ENCODE measurements at places on chromosomes 1 and 21.

- DNase-seq, result no peak
These were observed 256.3 kb upstream of the DUSP10 start for GRCh38 chr1:221998186-221998612.

GRCh38 chr1:155218854-155219591 is 10.5 kb downstream of the MTX1 start:
- DNase-seq, result no peak

DNA sequence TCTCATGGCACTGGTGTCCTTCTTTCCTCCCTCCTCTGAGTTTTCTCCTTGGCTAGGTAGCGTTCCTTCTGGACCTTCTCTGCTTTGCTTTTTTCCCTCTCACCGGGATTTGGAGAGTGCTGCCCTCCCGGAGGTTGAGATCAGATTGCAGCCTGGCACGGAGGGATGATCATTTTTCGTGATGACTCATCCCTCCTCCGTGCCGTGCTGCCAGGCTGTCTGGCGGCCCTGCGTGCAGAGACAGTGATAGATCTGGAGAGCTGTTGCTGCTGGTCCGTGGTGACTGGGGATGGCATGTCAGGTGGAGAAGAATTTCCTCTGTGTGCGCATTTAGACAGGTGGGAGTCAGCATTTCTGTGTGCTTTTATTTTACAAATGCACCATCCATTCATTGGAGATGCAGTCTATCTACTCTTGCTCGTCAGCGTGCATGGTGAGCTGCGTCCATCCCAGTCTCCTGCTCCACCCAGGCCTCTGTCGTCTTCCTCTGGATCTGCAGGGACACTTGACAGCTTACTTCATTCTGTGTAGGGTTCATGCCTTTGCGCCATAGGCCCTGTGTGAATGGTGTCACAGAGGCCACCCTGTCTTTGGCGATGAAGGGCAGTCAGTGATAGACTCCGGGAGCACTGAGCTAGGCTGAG is 104.4 kb downstream of the PCBP3 start:
- DNase-seq, result no peak

DNA sequence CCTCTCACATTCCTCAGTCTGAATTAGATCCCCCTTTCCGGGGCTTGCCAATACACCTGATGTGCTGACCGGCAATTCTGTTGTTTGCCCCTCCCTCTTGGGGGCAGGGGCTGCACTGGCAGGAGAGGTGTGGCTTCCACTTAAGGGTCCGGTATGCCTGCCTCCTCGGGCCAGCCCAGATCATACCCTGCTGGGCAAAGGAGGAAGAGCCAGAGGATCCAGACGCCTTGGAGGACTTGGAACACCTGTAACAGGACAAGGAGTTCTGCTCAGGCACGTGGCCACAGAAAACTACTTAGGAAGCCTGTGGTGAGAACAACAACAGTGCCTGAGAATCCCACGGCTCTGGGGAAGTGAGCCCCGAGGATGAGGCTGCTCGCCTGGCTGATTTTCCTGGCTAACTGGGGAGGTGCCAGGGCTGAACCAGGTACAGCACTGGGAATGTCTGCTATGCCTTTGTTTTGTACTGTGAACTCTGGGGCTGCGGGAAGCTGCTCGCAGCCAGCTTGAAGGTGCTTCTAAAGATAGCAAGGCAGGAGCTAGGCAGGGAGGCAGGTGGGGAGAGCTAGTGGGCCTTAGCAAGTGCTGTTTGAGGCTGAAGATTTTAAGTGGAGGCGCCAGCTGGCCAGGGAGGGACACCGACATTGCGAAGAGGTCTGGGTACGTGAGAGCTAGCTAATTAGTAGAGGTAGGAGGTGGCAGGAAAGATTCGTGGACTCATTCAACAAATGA is at the start of gene SMPDL3B:
TSS of gene SMPDL3B (plus strand) at position 183 of the 732 bp plus-strand sequence. CDS start at position 367, 184 bp downstream.
- DNase-seq, result no peak

DNA sequence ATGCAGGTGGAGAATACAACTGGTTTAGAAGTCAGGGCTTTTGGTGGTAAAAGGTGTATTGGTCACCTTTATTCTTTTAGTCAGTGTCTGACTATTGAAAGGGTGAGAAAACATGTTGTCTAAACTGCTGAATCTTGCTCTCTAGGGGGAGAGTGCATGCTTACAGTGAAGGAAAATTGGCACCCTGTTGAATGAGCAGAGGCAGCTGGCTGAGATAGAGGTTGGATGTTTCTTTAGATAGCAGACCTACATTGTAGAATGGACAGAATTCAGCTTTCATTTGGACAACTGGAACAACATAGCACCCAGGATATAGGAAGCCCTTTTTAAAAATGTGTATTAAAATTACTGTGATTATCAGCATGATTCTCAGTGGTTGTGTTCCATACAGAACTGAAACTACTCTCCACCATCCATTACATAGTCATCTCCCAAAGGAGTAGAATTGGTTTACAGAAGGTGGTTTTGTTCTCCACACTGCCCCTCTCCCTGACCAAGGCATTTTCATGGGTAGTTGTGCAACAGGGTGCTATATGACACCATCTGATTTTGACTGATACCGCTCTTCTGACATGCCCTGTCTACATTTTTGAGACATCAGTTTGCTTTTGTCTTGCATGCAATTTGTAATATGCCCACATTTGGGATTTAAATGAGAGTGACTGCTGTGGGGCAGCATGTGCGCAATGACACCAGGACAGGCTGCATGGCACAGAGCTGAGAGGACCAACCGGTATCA is 16.2 kb downstream of the RHOU start:
- DNase-seq, result no peak

DNA sequence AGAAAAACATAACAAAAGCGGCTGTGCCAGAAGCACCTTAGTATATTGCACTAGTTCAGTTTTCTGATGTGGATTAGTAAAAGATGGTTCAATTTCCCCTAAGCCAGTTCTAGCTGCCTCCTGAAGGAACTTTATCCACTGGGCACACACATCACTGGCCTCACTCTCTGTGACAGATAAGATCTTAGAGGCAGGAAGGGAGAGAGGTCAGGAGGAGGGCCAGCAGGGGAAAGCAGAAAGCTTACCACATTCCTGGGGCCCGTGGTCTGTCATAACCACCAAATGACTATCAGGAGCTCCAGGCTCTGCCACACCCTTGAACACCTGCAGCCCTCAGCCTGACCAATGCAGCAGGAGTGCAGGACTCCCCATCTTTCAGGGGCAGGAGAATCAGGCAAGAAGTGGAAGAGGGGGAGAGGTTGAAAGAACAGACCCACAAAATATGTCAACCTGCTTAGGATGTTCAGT is 37.8 kb downstream of the LRRC71 start:
- no peak for DNase-seq

- no peak for DNase-seq
These were observed 209.5 kb upstream of the POU3F1 start for GRCh38 chr1:38256072-38256471.

- DNase-seq, result no peak
These were observed 34.2 kb upstream of the ATP5PO start for GRCh38 chr21:33949516-33950430.

DNA sequence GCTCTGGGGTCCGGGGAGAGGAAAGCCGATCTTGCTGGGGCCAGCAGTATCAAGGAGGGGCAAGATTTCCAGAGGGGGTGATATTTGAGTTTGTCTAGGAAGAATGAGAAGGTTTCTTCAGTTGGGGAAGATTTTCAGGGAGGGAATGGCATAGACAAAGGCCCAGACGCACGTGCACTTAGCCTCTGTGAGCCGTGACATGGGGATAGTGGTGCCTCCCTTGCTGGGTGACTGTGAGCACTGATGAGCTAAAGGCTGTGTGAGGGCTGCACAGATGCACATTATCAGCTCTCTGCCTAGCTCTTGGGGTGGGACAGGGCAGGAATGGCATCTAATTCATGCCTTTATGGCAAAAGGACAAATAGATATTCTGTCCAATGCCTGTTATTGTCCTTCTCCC is 1.8 kb downstream of the CDCP2 start:
- DNase-seq, result no peak

DNA sequence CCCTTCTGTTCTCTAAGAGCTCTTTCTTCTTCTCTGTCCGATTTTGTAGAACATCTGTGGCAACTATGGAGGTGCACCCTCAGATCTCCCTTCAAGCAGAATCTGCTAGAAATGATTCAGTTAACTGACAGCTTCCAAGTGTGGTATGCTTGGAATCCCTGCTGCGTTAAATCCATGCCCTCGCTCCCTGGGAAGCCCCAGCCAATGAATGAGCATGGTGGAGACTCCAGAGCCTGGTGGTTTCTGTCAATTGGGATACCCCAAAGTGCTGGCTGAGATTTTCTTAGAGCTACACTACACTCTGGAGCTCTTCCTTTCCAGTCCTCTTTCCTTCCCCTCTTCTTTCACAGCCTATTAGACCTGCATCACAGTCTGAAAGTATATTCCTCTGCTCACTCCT is 116.3 kb upstream of the C1orf21 start:
- DNase-seq, result no peak

DNA sequence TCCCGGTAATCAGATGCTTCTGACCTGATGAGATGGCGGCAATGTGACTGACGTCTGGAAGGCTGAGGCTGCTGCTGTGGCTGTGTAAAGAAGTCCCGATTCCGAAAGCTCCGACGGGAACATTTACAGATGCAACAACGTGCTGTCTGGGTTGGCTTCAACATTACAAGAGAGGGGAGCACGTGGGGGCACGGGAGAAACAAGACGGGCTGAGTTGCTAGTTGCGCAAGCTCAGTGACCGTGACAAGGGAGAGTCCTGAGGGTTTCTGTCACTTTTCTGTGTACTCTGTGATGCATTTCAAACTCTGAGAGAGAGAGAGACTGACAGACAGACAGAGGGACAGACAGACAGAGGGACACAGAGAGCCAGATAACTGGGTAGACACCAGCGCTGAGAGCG is 25.6 kb upstream of the LRRC47 start:
- DNase-seq, result no peak

DNA sequence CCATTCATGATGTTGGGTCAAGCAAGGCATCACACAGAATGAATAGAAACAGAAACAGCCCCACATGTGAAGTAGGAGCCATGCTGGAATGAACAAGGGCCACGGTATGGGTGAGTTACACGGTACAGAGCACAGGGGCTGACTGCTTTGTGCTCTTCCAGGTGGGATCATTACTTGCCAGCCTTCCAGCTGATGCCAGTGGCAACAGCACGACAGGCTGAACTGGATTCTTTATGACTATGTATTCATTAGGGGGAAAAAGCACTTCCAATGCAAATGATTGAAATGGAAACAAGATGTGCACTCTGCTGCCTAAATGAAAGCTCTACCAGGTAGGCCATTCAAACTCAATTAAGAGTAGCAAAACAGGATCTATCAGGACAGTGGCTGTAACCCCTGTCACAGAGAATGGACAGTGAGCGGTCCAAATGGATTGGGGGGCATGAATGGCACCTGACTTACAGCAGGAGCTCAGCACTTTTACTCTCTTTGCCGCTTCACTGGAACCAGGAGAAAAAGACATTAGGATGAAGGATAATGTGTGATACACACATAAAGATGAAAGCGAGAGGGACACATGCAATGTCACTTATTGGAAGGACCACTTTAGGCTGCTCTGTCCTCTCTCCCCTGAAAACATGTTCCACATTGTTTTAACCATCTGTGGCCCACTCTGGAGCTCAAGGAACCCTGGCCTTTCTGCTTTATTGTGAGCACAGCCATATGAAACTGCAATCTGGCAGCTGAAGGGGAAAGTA is 23.4 kb upstream of the IRF2BP2 start:
- DNase-seq, result no peak

All from fibroblast of skin of left biceps (primary cell).